ENCODE measurements at places on chromosomes 4 and X.

- no peak for DNase-seq
Measured at GRCh38 chr4:128847082-128847724, 37.7 kb downstream of the JADE1 start.

- no peak for DNase-seq
Measured at GRCh38 chr4:32268863-32269262, 1548.7 kb downstream of the PCDH7 start.

DNA sequence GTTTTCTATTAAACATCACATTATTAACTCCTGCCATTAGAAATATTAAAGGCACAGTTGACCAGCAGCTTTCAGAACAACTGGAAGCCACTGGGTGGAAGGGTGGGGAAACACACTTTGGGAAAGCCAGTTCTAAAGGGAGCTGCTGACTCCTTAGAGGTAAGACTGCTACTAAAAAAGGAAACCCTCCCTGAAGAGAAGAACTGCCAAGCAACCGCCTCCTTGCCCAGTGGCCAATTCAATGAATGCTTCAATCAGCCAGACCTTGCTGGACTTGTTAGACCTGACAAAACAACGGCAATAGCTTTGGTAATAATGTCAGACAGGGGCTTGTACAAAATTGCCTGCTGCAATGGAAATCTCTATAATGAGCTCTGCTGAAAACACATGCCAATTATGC is 15.6 kb downstream of the OPHN1 start:
- no peak for DNase-seq

DNA sequence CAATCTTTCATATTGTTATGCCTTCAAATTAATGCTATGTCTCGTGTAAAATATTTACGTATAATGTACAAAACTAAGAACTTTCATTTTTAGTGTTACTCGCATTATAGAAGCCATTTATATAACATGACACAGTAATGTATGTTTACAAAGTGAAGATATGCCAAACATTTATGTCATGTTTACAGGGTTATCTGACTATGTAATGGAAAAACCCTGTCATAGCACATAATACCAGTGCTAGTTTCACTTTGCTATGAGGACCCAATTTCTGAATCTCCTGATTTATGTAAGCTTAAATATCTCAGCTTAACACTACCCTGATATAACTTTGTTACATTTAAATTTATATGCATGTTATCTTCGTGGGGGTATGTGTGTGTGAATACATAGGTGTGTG is 233.1 kb downstream of the FAT4 start:
- no peak for DNase-seq

DNA sequence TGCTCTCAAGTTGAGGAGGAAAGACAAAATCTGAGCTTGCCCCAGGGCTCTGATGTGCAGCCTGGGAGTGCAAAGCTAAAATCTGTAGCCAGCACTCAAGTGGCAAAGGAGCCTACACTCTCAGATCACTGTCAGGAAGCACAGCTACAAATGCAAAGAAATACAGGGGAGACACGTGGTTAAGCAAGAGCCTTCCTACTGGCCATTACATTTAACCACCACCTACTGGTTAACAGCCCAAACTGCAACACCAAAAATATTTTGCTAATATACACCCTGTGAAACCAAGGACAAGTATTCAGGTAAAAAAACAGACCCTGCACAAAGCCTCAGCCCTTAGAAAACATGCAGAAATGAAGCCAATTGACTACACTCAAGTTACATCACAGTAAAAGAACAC is 170.4 kb upstream of the FGF16 start:
- DNase-seq, result no peak

- no peak for DNase-seq
Measured at GRCh38 chr4:95180531-95181242, 368.1 kb downstream of the UNC5C start.

Data from left renal cortex interstitium (tissue), 4 donors.